Activated naive CD4-positive, alpha-beta T cell treated with anti-CD3 and anti-CD28 coated beads, Interleukin-2, amount 50 U/mL, for 72 hours (primary cell): ENCODE measurements at places on chromosomes 7 and 10. TPM values are rescaled to one million over a fixed set of nuclear protein-coding genes. Genes with fewer than 3 reads are reported as not detected.

- DNase-seq = no peak
Measured at GRCh38 chr10:87850742-87851205, 12.6 kb downstream of the KLLN start.

Gene SPACDR
- 9.9 TPM for total RNA-seq

Gene PRKCQ
- 27.5 TPM for total RNA-seq

DNA sequence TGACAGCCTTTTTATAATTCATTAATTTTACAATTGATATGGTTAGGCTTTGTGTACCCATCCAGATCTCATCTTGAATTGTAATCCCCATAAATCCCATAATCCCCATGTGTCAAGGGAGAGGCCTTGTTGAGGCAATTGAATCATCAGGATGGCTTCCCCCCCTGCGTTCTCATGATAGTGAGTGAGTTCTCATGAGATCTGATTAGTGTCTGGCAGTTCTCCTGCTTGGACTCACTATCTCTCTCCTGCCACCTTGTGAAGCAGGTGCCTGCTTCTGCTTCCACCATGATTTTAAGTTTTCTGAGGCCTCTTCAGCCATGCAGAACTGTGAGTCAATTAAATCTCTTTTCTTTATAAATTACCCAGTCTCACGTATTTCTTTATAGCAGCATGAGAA lies 165.7 kb upstream of the GNAI1 start:
- DNase-seq = no peak

- no peak for DNase-seq
Measured at GRCh38 chr7:36367561-36368077, 22.0 kb upstream of the ANLN start.

GRCh38 chr10:86729677-86730076 lies 26.7 kb upstream of the BMPR1A start:
- DNase-seq = no peak

Gene ZCCHC24
- 0.74 TPM for total RNA-seq

Gene HOXA10
- total RNA-seq = not detected

Gene MDH2
- 212 TPM for total RNA-seq

GRCh38 chr7:80721883-80722615 lies 83.6 kb downstream of the CD36 start:
- DNase-seq = no peak

DNA sequence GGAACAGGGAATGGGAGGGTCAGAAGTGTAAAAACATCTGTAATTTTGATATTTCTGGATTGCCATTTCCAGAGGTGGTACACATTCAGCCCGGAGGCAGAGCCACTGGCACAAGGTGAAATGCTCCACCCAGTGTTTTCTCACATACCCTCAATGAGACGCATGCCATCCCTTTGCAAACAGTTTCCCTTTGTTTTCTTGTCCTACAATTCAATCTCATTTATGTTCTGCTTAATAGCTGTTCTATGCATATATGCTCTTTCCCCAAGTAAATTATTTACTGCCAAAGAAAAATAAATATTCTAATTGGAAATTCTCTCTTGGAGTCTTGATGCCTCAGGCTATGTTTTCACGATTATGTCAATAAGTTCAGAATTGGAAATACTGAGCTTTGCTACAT lies 369.7 kb upstream of the AKR1E2 start:
- DNase-seq = no peak

Gene MYO1G
- 532 TPM for total RNA-seq

DNA sequence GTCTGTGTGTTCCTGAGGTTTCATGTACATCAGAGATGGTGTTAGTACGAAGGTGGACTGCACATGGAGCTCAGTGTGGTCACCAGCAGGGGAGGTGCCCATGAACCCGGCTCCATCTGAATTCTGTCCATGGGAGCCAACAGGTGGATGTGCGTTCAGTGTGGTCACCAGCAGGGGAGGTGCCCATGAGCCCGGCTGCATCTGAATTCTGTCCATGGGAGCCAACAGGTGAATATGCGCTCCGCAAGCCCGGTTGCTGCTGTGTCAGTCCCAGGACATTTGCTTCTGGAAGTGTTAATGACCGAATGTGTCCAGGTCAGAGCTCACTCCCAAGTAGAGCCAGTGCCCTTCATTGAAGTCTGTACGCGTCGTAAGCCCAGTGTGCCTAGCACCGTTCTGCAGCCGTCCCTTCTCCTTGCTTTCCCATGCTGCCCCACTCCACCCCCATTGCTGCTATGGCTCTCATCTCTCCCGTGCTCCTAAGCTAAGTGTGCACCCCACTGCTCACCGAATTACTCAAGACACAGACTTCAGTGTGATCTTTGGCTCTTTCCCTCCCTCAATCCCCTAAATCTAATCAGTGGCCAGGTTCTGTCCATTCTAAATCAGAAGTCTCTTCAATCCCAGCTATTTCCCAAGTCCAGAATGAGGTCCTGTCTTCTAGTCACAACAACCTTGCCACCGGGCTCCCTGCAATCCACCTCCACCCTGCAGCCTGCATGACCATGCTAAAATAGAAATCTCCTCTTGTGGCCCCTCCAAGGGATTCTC lies 352.4 kb downstream of the TCERG1L start:
- no peak for DNase-seq

- no peak for DNase-seq
Measured at GRCh38 chr7:517774-518629, 1.6 kb downstream of the PDGFA start.

DNA sequence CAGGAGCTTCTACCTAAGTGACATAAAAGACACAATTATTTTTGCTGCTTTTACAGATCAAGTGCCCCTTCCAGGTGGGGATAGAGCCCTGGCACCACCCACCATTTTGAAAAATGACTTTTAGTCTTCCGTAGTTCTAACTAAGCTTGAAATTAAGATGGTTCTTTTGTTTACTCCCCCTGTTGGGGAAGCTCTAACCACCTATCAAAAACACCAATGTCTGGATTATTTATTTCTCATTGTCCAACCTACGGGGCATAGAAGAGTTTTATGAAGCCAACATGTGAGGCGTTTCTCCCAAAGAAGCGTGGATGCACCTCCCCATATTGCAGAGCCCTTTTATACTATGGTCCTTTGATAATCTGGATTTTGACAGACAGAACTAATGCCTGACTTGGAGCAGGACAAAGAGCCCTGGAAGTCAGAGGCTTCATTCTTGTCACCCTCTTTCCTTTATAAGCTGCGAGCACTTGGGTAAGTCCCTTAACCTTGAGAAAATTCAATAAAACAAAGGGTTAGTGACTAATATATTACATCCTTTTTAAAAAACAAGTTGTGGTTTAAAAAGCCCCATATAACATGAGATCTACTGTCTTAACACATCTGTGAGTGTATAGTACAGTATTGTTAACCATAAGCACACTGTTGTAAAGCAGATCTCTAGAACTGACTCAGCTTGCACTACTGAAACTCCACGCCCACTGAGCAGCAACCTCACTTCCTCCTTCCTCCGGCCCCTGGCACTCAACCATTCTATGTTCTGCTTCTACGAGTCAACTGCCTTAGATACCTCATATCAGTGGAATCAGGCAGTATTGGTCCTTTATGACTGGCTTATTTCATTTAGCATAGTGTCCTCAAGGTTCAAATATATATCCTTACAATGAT lies 67.5 kb downstream of the ATXN7L1 start:
- DNase-seq = peak; percentile 75

- DNase-seq = no peak
Measured at GRCh38 chr10:131475803-131476202, 164.3 kb upstream of the TCERG1L start.

Gene NODAL
- total RNA-seq = not detected

DNA sequence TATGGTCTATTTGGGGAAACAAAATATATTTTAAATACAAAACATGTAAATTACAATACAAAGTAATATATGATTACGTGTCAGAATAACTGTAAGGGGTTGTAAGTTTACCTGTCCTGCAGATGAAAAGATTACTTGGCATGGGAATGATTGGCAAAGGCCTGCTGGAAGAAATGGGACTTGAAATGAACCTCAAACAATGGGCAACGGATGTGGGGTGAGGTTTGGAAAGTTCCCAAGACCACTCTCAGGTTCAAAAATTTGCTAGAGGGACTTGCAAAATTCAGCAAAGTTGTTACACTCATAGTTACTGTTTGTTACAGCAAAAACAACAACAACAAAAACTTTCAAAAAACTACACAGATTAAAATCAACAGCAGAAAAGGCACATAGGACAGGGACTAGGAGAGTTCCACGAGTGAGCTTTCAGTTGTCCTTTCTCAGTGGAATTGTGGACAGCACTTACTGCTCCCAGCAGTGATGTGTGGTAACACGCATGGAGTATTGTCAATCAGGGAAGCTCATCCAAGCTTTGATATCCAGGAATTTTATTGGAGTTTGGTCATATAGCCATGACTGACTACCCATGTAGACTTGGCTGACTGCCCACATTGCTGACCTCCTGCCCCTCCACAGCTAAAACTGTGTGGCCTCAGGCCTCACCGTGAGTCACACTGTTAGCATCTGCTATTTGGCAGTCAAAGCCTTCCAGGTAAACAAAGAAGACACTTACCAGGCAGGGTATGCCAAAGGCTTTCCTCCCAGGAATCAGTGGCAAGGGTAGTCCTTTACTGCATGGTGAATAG lies 43.8 kb downstream of the EXOC6 start:
- no peak for DNase-seq

Gene SLC16A12
- total RNA-seq = not detected

Gene MUC3A
- total RNA-seq = not detected

DNA sequence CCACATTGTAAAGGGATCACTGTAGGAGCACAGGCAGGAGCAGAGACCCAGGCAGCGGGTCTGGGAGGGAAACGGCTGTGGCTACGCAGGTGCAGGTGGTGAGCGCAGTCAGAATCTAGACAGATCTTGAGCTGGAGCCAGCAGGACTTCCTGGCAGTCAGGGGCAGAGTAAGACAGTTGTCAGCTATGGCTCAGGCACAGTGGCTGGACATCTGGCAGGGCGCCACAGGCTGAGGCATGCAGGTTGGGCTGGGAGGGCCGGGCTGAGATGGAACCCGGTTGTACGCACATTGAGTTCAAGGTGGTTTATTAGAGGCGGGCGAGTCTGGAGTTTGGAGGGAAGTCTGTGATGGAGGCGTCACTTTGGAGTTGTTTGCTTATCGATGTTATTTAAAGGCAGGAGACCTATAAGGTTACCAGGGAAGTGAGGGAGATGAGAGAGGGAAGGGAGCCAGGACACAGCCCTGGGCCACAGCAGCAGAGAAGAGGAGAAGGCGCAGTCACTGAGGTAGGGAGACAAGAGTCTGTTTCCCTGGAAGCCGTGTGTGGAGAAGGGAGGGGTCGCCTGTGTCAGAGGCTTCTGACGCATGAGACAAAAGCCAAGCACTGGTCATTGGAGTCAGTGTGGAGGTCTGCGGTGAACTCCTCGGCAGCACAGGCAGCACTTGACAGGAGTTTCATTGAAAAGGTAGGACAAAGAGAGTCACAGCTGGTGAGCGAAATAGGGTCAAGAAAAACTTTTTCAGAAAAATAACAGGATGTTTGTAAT lies 73.8 kb downstream of the LANCL2 start:
- DNase-seq = no peak

Gene COX15
- 44.4 TPM for total RNA-seq

- DNase-seq = no peak
Measured at GRCh38 chr7:125278318-125278717, 348.7 kb upstream of the POT1 start.

- DNase-seq = no peak
Measured at GRCh38 chr10:97531401-97531986, 32.8 kb downstream of the UBTD1 start.

DNA sequence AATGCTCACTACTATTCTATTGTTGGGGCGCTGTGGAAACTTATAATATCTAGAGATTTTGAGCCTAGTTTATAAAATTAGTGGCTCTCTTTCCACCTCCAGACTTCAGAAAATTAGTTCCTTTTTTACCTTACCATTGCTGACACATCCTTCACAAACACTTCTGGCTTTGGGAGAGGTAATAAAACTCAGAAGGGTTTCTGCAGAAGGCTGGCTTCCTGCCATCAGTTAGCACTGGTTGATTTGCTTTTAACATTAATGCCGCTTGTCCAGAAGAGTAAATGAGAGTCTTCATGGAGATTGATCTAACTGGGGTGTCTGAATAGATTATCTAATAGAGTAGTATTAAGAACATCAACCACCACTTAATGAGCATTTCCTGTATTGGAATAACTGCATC lies 20.3 kb downstream of the ACSM6 start:
- no peak for DNase-seq

Gene THSD7A
- total RNA-seq = not detected

DNA sequence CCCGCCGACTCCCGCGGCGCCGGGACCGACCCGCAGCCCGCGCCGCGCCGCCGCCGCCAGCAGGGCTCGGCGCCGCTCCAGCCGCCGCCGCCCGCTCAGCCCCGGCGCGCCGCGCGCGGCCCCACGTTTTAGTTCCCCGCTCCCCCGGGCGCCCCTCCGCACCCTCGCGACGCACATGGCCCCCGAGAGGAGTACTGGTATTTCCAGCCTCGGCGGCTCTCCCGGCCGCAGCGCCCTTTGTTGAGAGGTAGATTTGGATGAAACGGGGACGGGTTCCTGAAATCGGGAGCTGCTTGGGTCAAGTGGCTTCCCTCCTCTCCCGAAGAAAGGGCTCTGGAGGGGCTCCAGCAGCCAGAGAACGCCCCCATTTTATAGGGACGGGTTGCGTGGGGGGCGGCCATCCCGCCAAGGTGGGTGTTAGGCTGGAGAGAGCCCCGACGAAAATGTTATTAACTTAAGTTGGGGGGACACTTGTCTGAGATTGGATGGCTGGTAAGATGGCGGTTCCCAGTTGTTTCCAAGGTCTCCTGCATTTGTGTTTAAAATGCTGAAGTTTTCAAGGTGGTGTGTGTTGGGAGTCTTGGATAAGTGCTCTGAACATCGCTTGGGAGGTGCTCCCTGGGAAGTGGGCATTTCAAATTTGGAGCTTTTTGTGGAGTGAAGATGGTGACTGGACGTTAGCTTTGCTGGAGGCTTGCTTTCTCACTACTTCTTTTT lies 1.2 kb downstream of the BMI1 start:
- no peak for DNase-seq

Gene UPK3BL2
- total RNA-seq = 26.0 TPM

- DNase-seq = no peak
Measured at GRCh38 chr10:1149793-1150637, 93.8 kb downstream of the WDR37 start.

Gene PAPOLB
- total RNA-seq = not detected

GRCh38 chr10:30037620-30038336 lies 21.6 kb downstream of the JCAD start:
- no peak for DNase-seq

- DNase-seq = peak; percentile 15
Measured at GRCh38 chr10:7354330-7355047, 56.3 kb downstream of the SFMBT2 start.

Gene ODAD2
- total RNA-seq = not detected

GRCh38 chr10:127899766-127900387 lies 7.0 kb upstream of the PTPRE start:
- no peak for DNase-seq

DNA sequence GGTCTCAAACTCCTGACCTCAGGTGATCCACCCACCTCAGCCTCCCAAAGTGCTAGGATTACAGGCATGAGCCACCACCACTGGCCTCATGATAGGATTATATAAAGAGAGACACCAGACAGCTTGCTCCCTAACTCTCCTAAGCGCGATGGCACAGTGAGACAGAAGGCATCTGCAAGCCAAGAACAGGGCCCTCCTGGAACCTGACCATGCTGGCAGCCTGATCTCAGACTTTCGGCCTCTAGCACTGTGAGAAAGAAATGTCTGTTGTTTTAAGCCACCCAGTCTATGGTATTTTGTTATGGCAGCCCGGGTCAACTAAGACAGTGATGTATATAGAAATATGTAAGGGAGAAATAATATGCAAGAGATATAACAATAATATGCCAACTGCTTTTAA lies 51.2 kb downstream of the SRPK2 start:
- no peak for DNase-seq

- no peak for DNase-seq
Measured at GRCh38 chr7:88835147-88835728, 39.7 kb upstream of the TEX47 start.

Gene CLCN1
- total RNA-seq = 0.12 TPM

Gene WNT8B
- 0.20 TPM for total RNA-seq

- DNase-seq = no peak
Measured at GRCh38 chr7:17646253-17646956, 293.9 kb downstream of the SNX13 start.
